Neural crest cell (in vitro differentiated cells): ENCODE measurements at places on chromosomes 3 and 15.

GRCh38 chr3:60594025-60594424 is 657.2 kb downstream of the FHIT start:
- no peaks in the 10 kb centered on the region for H3K4me1 ChIP-seq
- no peaks in the 10 kb centered on the region for H3K27me3 ChIP-seq
- no peak for DNase-seq
- H3K36me3 ChIP-seq: no peaks in the 10 kb centered on the region
- no peak overlapping the region for H3K4me3 ChIP-seq

DNA sequence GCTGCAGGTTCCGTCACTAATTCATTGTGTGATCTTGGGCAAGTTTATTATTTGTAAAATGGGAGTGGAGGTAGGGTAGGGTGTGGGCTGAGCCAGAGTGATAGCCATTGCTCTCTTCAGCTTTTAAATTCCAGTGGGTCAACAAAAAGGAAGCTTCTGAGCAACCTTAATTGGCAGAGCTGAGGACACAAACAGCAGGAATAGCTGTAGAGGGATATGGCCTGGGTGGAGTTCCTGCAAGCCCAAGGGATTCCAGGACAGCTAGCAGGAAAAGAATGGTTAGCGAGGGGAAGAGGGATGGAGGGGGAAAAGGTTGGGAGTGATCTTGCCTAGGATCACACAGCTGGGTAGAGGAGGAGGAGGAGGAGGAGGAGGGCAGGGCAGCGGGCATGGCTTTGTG is 11.4 kb downstream of the CCK start:
- no peak overlapping the region for H3K4me3 ChIP-seq
- no peaks in the 10 kb centered on the region for H3K36me3 ChIP-seq
- peaks cover 58% of the 10 kb centered on the region for H3K27me3 ChIP-seq
- no peak for DNase-seq
- H3K4me1 ChIP-seq: no peaks in the 10 kb centered on the region

GRCh38 chr3:52722491-52722890 is 16.6 kb downstream of the SPCS1 start:
- H3K4me3 ChIP-seq: no peak overlapping the region
- no peaks in the 10 kb centered on the region for H3K4me1 ChIP-seq
- DNase-seq: no peak
- H3K27me3 ChIP-seq: no peaks in the 10 kb centered on the region
- H3K27ac ChIP-seq: no peak overlapping the region
- H3K36me3 ChIP-seq: peaks cover 33% of the 10 kb centered on the region

DNA sequence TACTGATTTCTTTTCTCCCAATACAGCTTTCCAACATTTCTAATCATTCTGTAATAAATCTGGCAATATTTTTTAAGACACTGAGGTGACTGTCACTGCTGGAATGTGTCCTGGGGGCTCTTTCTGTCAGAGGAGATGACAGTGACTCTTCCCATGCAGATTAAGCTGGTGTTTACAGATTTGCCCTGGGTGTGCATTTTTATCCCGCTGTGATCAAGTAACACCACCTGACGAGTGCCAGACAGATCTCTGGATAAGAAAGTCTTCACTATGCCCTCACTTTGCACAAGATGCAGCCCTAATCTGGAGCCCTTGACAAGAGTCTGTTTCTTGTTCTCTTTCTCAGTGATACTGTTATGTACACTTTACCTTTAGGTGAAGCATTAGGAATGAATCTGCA is 477.7 kb downstream of the ZIC1 start:
- H3K27me3 ChIP-seq: no peaks in the 10 kb centered on the region
- H3K4me1 ChIP-seq: peaks cover 3% of the 10 kb centered on the region
- H3K36me3 ChIP-seq: peaks cover 17% of the 10 kb centered on the region
- H3K27ac ChIP-seq: no peak overlapping the region

- peak; percentile 60 for DNase-seq
- H3K27me3 ChIP-seq: peaks cover 19% of the 10 kb centered on the region
- H3K36me3 ChIP-seq: no peaks in the 10 kb centered on the region
- H3K4me3 ChIP-seq: no peak overlapping the region
These were observed 135.1 kb upstream of the RASGRP1 start for GRCh38 chr15:38699633-38700230.

DNA sequence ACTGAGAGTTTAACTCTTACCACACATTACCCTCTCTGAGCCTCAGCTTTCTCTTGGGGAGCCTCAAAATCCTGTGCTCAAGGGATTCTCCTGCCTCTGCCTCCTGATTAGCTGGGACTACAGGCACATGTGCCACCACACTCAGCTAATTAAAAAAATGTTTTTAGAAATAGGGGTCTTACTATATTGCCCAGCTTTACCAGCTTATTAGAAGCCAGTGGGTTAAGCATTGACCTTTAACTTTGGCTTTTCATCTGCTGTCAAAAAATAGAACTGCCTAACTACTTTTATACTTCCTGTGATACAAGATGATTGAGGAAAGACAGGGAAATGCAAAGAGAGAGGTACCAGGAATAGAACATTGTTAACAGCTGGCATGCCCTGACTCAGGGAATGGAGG is 27.3 kb downstream of the MYO1E start:
- peaks cover 3% of the 10 kb centered on the region for H3K36me3 ChIP-seq
- H3K4me1 ChIP-seq: no peaks in the 10 kb centered on the region
- no peak for DNase-seq
- no peak overlapping the region for H3K27ac ChIP-seq

- H3K36me3 ChIP-seq: no peaks in the 10 kb centered on the region
- no peak for DNase-seq
- peak overlapping the region; percentile 37 for H3K27ac ChIP-seq
These were observed 84.1 kb downstream of the CCNL1 start for GRCh38 chr3:157075693-157076420.

- no peak for DNase-seq
- no peaks in the 10 kb centered on the region for H3K27me3 ChIP-seq
- no peaks in the 10 kb centered on the region for H3K36me3 ChIP-seq
- no peak overlapping the region for H3K4me3 ChIP-seq
- peak overlapping the region; percentile 78 for H3K27ac ChIP-seq
These were observed 8.4 kb upstream of the C15orf39 start for GRCh38 chr15:75193272-75193671.

- no peaks in the 10 kb centered on the region for H3K27me3 ChIP-seq
- H3K36me3 ChIP-seq: peaks cover 11% of the 10 kb centered on the region
- no peak for DNase-seq
- H3K4me1 ChIP-seq: peaks cover 26% of the 10 kb centered on the region
- no peak overlapping the region for H3K27ac ChIP-seq
- H3K4me3 ChIP-seq: no peak overlapping the region
These were observed 26.0 kb downstream of the MASP1 start for GRCh38 chr3:187265461-187265955.

GRCh38 chr3:104879919-104880318 is 486.8 kb upstream of the ALCAM start:
- no peaks in the 10 kb centered on the region for H3K27me3 ChIP-seq
- H3K4me1 ChIP-seq: no peaks in the 10 kb centered on the region
- no peaks in the 10 kb centered on the region for H3K36me3 ChIP-seq
- no peak for DNase-seq
- no peak overlapping the region for H3K4me3 ChIP-seq
- H3K27ac ChIP-seq: no peak overlapping the region

GRCh38 chr3:82329300-82329699 is 567.9 kb upstream of the GBE1 start:
- H3K27me3 ChIP-seq: no peaks in the 10 kb centered on the region
- H3K27ac ChIP-seq: no peak overlapping the region
- H3K4me3 ChIP-seq: no peak overlapping the region
- no peaks in the 10 kb centered on the region for H3K36me3 ChIP-seq
- peaks cover 7% of the 10 kb centered on the region for H3K4me1 ChIP-seq
- DNase-seq: no peak

DNA sequence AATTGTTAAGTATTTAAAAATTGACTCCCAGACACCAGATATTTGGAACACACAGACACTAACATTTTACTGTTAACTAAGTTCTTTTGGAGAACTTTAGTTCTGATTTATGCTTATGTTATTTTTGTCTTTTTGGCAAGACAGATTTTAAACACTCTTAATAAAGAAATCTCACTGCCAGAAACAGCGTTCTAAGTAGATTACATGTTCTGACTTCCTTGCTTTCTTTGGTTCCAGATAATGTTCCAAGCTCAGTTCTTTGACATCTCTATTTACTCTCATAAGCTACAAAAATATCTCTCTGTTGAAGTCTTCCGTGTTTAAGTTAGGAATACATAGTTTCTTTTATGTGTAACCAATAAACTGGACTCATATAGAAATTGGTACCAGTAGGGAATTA is 1699.6 kb downstream of the OTOL1 start:
- no peak for DNase-seq
- H3K4me3 ChIP-seq: no peak overlapping the region
- no peaks in the 10 kb centered on the region for H3K36me3 ChIP-seq
- H3K4me1 ChIP-seq: no peaks in the 10 kb centered on the region
- H3K27ac ChIP-seq: no peak overlapping the region

- no peak overlapping the region for H3K27ac ChIP-seq
- no peak overlapping the region for H3K4me3 ChIP-seq
- H3K36me3 ChIP-seq: peaks cover 37% of the 10 kb centered on the region
- no peaks in the 10 kb centered on the region for H3K4me1 ChIP-seq
- DNase-seq: no peak
- H3K27me3 ChIP-seq: no peaks in the 10 kb centered on the region
These were observed 20.9 kb upstream of the UBP1 start for GRCh38 chr3:33461097-33461496.

DNA sequence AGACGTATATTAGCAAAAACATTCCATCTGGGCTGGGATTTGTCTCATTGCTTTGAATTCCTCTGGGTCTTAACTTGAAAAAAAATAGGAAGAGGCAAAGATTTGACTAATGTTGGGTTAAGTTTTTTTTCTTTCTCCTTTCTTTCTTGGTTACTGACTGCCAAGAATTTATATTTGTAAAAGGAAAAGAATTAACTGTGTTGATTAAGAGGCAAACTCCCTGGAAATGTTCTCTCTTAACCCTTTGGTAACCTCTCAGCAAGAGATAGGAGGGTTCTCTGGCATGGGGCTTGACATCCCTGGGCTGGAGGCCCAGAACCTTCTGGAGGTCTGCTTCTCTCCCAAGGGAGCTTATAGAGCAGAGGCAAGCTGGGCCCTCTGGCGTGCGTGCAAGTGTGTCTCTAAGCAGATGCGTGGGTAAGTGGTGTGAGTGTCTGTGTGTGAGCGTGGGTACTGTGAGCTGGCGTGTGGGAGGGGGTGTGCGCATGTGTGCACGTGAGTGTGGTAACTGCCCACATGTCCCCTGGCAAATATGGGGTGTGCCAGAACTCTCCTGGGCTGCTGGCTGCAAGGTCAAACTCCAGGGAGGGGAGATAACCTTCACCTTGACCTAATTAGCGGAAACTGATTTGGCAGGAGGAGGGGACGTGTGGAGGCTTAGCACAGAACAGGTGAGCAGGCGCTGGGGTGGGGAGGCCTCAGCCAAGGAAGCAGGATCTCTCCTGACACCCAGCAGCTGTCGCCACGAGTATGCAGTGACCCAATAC is 49.4 kb upstream of the MAGEF1 start:
- no peak for DNase-seq
- H3K27ac ChIP-seq: no peak overlapping the region
- H3K4me3 ChIP-seq: no peak overlapping the region
- peaks cover 4% of the 10 kb centered on the region for H3K27me3 ChIP-seq

- H3K27ac ChIP-seq: no peak overlapping the region
- H3K36me3 ChIP-seq: no peaks in the 10 kb centered on the region
- DNase-seq: no peak
- no peaks in the 10 kb centered on the region for H3K4me1 ChIP-seq
These were observed 31.0 kb upstream of the TAFA4 start for GRCh38 chr3:68963376-68963775.

GRCh38 chr15:89335298-89336041 is 846 bp upstream of the POLG start:
- H3K36me3 ChIP-seq: peaks cover 13% of the 10 kb centered on the region
- H3K4me1 ChIP-seq: peaks cover 37% of the 10 kb centered on the region
- peak overlapping the region; percentile 97 for H3K4me3 ChIP-seq
- DNase-seq: no peak

DNA sequence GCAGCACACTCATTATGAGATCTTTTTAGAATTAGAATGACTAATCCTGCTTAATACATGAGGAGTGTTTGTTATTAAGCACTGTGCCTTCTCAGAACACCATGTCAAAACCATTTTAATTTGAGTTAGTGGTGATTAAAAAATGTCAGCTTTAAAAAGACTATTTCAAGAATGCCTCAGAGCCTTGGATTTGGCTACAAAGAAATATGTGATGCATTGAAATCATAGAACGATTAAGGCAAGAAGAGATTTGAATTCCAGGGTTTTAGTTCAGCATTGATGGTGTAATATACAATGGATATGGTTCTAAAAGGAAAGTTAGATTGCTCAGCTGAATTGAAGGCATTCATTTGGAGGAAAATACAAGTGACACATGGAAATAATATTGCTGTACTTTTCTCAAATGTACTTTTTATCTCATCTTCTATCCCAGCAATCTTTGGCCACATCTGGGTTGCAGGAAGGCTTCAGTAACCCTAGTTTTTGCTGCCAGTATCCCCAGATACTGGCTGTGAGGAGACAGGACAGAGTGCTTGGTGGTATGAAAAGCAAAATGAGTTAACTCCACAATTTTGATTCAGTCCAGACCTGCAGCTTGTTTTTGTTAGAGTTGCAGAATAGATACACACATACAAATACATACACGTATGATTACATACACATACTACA is 303.8 kb downstream of the CLSTN2 start:
- peaks cover 3% of the 10 kb centered on the region for H3K36me3 ChIP-seq
- peaks cover 9% of the 10 kb centered on the region for H3K4me1 ChIP-seq
- DNase-seq: no peak
- no peak overlapping the region for H3K4me3 ChIP-seq
- H3K27ac ChIP-seq: no peak overlapping the region
- H3K27me3 ChIP-seq: no peaks in the 10 kb centered on the region

DNA sequence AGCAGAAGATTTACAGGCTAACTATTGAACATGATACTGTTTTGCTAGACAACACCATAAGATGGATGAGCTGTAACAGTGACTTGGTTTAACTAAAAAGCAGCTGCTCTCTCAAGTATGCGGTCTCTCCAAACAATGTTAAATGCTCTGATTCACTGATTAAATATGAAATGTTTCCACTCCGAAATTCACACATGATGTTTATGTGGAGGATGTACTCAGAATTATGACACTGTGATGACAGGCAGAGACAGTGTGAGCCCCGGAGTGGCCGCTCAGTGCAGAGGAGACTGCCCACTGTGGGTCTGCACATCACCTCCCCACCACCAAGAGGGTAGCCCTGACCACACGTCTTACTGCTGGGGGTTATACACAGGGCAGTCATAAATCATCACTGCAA is 83.9 kb upstream of the MEX3B start:
- H3K4me1 ChIP-seq: no peaks in the 10 kb centered on the region
- peaks cover 9% of the 10 kb centered on the region for H3K36me3 ChIP-seq
- DNase-seq: no peak

DNA sequence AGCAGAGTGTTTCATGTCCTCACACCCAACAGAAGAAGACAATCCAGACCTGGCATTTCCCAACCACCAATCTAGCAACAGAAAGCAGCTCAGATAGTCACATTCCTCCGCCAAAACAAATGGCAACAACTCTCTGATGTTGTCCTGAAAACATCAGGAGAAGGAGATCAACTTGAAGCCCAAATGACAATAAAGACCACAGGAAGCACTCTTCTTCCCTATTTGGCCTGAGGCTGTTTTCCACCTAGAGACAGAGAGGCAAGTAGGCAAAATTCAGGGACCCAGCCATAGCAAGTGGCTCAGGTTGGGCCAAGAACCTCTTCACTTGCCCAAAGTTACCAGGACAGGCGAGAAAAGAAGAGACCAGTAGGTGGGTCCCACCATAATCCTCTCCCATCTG is 35.0 kb downstream of the ZNF148 start:
- H3K36me3 ChIP-seq: peaks cover 42% of the 10 kb centered on the region
- no peak for DNase-seq
- H3K27ac ChIP-seq: no peak overlapping the region
- no peak overlapping the region for H3K4me3 ChIP-seq
- no peaks in the 10 kb centered on the region for H3K27me3 ChIP-seq

- no peak overlapping the region for H3K27ac ChIP-seq
- no peaks in the 10 kb centered on the region for H3K36me3 ChIP-seq
- peak overlapping the region; percentile 99 for H3K4me3 ChIP-seq
- peaks cover 63% of the 10 kb centered on the region for H3K27me3 ChIP-seq
- DNase-seq: peak; percentile 22
These were observed 452 bp downstream of the TMEM158 start for GRCh38 chr3:45225465-45226205.
